Islet precursor cell (in vitro differentiated cells): ENCODE measurements at places on chromosomes 2 and 18.

DNA sequence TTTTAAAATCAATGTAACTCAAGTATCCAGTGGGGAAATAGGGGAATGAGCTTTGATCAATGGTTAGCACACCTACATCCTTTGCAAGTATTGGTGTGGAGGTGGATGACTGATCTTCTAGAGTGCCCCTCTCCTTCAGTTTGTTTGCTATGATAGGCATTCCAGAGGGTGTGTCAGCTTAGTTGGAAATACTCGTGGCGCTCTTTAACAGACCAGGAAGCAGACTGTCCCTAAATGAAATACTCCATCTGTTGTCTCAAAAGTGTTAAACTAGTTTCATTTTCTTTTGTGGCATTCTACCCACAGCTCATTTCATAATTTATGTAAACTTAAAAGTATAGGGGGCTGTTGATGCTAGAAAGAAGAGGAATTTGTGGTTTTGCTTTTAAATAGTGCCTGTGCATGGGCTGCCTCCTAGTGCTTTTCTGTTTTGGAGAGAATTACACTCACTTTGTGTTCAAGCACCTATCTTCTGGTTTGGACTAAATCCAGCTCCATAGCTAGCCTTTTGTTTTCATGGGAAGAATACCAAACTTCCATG is 66.2 kb downstream of the STAT1 start:
- DNase-seq, result peak; percentile 61

DNA sequence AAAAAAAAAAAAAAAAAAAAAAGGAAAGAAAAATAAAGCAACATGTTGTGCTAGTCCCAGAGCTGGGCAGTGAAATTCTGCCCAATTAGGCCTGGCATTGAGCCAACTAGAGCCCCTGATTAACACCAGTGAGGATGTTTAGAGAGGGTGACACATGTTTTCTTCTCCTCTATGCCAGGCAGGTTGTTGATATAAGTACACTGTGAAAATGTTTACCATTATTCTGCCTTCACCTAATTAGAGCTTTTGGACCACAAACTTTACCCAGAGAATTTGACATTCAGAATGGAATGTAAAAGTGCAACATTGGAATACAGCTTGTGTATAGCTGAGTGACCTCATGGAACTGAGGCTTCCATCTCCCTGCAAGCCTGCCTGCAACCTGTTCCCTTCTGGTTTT is 95.9 kb upstream of the MSH2 start:
- DNase-seq, result no peak

GRCh38 chr2:54306556-54306955 is 50.5 kb upstream of the TSPYL6 start:
- DNase-seq, result no peak

GRCh38 chr2:147214914-147215313 is 629.9 kb upstream of the ACVR2A start:
- no peak for DNase-seq

- DNase-seq, result no peak
These were observed 98.1 kb upstream of the SCG2 start for GRCh38 chr2:223700221-223700620.

- DNase-seq, result no peak
These were observed 7.3 kb downstream of the TEX51 start for GRCh38 chr2:126905991-126906390.

- DNase-seq, result no peak
These were observed 58.8 kb upstream of the HPCAL1 start for GRCh38 chr2:10243926-10244270.
